ENCODE measurements at places on chromosomes 5 and 9.
A peak's percentile ranks its signal among the peaks of the same experiment; 100 is the strongest.

GRCh38 chr5:67409126-67409777 is 212.7 kb upstream of the CD180 start:
- peak; percentile 8 for DNase-seq

DNA sequence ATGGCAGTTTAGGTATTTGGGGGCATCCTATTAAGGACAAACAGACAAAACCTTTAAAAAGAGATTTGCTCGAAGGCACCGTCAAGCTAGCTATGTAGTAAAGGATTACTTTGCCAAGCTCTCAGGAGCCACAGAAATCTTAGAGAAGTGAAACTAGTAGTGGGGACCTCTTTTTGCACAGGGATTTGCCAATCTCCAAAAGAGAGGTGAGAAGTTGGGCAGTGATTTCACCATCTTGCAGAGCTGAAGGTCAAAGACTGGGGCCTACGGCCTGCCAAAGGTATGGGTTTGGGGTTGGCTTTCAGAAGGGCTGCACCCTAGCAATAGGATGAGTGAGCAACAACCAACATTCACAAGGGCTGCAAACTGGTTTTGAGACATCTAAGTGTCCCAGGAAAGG is 1.6 kb upstream of the FCN1 start:
- no peak for DNase-seq

- DNase-seq = no peak
Observed at GRCh38 chr9:109560470-109561132, 62.5 kb upstream of the PTPN3 start.

GRCh38 chr5:117010574-117010973 is 436.0 kb upstream of the SEMA6A start:
- no peak for DNase-seq

DNA sequence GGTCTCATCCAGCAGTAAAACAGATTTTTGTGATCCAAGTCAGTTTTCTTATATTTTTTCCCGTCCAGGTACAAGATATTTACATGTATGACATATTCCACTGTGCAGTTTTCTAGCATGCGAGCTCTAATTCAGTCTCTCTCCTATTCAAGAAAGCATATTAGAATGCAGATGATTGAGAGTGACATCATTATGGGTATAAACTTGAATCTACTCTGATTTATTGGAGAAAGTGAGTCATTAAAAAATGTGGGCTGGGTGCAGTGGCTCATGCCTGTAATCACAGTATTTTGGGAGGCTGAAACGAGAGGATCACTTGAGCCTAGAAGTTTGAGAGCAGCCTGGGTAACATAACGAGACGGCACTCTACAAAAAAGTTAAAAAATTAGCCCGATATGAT is 6.2 kb downstream of the FER start:
- DNase-seq = no peak

GRCh38 chr5:125326150-125326510 is 579.7 kb upstream of the ZNF608 start:
- peak; percentile 39 for DNase-seq

GRCh38 chr9:31032206-31032605 is 1352.2 kb upstream of the ACO1 start:
- no peak for DNase-seq

DNA sequence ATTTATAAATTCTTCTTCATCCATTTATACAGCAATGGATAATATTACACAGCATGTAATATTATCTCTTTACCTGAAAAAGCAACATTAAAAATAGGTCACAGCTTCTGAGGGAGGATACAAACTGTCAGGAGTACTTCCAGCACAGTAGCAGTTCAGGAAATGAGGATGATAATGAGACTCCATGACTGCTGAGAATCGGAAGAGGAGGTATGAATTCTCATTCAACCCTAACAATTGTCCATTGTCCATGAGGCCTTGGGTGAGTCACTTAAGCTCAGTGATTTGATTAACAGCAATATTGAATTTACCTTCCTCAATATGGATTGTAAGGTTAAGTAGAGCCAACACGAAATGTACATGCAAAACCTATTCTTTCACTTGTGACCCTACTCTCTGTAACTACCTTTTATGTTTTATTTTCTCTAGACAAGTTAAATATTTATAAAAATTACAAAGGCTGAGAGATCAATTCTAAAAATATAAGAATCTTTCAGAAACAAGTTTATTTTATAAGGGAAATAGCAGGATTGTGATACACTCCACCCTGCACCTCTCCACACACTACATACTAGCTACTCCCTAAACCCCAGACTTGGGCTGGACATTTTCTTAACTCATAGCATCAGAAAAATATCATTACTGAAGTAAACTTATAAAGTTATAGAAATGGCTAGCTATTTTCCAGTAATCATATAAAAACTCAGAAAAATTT is 159.1 kb upstream of the ACOT12 start:
- DNase-seq = no peak

GRCh38 chr9:1759009-1759408 is 256.1 kb upstream of the SMARCA2 start:
- DNase-seq = no peak

DNA sequence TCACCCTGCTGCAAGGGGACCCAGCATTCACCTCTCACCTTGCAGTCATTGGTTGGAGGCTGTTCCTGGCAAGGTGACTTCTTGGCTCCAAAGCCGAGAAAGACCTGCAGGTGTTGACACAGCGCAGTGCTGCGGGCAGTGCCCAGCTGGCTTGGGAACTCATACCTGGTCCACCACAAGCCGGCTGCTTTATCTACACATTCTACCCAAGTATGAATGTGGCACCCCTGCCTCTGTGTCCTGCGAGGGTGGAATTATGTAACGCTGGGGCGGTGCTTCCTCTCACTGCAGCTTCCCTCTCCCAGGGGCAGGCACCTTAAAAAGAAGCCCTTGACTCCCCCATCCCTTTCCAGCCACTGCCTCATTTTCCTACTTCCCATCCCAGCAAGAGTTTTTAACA is 2.5 kb upstream of the ZMYND19 start:
- DNase-seq = no peak

- DNase-seq = no peak
Observed at GRCh38 chr5:13692172-13692571, 252.3 kb downstream of the DNAH5 start.

GRCh38 chr9:109716631-109717030 is 63.4 kb upstream of the PALM2AKAP2 start:
- no peak for DNase-seq

DNA sequence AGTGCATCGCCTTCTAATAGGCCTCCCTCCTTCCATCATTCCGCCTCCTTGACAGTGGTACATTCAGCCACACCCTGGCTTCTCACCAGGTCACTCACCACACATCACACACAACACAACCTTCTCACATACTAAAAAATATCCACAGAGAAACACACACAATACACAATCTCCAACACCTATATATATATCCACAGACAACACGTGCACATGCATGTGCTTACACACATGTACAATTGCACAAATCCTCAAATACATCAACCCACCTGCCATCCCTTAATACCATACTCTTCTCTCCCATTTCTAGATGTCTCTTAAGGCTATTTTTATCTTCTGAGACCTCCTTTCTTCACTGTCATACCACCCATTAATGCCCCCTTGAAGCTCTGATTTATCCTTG is 57.6 kb downstream of the PPP2R2B start:
- DNase-seq = no peak

DNA sequence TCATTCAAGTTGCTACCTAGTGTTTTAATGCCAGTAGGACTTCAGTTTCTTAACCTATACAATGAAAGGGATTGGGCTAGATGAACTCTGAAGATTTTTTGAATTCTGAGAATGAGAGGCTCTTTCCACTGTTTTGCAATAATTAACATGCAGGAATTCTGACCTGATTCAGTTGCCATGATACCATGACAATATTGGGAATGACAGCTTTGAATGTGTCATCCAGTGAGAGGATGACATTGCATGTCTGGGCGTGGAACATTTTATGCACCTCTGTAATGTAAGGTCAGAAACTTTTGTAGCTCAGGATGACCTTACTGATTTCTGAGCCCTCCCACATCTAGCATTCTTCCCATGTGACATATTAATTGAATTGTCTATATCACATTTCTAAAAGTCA is 30.6 kb upstream of the SPINK5 start:
- no peak for DNase-seq

DNA sequence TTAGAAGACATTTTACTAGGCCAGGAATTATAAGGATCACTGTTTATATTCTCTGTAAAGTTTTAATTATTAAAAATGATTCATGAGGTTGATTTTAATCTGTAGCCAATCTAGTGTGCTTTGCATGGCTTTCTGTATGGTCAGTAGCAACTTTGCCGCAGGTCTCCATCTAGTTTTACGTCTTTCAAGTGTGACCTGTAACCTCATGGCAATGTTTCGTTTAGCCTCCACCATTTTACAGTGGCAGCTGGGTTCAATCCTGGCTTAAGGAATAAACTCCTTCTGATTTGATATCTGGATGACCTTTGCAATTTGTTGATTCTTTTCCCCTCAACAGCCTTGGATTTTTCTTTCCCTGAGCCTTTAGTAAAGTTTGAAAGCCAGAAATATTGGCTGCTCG is 434.5 kb upstream of the CDH9 start:
- DNase-seq = no peak

- peak; percentile 6 for DNase-seq
Observed at GRCh38 chr9:133609311-133610098, at the start of gene FAM163B. Gene FAM163B, minus strand, starts transcription at chr9:133609389. Its CDS starts 29,166 bp downstream, at chr9:133580223.

DNA sequence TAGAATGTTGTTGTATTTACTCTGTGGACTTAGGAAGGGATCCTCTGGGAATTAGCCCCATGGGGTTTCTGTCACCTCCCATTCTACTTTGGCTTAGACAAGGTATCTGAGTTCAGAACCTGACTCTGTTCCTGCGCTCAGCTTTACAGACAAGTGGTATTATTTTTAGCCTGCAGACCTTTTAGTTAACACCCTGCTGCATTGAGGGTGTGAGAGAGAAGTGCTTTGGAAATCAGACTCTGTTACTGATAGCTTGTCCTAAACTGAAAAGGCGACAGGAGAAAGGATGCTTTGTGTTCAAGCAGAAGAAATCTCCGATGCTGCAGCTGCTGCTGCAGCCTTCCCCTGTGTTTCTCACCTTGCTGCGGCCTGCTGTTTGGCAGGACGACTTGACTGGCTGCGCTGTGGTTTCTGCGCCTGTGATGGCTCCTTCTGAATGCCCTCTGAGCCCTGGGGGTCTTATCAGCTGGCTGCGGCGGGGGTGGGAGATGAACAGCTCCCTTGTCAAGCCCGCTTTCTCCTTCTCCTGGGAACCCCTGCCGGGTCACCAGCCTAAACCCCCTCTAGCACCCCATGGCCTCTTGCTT is 61.9 kb downstream of the PGM5 start:
- no peak for DNase-seq

GRCh38 chr5:84215521-84215920 is 169.2 kb downstream of the EDIL3 start:
- no peak for DNase-seq

DNA sequence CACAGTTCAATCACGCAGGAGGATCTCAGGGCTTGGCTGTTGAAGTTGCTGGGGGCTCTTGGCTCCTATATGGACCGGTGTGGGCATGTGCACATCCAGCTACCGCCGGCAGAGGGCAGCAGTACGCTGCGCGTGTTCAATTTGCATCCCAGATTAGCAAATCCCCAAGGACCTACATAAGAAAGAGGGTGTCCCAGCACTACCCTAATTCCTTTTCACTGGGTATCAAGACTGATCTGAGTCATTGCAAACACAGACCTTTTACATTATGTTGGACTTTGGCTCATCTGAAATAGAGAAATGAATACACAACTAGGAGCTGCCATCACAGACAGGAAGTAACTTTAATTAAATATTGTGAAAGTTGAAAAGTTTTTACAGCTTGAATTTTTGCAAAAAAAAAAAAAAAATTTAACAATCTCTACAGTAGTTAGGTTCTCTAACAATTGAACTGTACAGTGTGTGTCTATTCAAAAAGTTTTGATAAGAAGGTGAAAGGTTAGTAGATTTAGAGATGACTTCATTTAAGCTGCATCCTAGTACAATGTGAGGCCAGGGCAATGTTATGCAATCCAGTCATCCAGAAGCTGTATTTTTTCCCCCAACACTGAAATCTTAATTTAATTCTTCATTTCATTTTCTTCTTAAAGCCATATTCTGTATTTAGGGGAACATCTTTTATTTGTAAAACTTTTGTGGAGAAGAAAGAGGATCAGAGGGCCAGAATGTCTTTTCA is 404.0 kb downstream of the EBF1 start:
- peak; percentile 51 for DNase-seq

DNA sequence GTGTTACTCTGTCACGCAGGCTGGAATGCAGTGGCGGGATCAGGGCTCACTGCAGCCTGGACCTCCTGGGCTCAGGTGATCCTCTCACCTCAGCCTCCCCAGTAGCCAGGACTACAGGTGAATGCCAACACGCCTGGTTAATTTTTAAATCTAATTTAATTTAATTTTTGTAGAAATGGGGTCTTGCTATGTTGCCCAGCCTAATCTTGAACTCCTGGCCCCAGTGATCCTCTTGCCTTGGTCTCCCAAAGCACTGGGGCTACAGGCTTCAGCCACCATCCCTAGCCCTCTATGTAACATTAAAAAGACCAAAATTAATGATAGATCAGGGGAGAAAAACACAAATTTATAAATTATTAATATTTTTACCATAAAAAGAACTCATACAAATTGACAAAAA is 11.3 kb upstream of the UBAP2 start:
- no peak for DNase-seq

DNA sequence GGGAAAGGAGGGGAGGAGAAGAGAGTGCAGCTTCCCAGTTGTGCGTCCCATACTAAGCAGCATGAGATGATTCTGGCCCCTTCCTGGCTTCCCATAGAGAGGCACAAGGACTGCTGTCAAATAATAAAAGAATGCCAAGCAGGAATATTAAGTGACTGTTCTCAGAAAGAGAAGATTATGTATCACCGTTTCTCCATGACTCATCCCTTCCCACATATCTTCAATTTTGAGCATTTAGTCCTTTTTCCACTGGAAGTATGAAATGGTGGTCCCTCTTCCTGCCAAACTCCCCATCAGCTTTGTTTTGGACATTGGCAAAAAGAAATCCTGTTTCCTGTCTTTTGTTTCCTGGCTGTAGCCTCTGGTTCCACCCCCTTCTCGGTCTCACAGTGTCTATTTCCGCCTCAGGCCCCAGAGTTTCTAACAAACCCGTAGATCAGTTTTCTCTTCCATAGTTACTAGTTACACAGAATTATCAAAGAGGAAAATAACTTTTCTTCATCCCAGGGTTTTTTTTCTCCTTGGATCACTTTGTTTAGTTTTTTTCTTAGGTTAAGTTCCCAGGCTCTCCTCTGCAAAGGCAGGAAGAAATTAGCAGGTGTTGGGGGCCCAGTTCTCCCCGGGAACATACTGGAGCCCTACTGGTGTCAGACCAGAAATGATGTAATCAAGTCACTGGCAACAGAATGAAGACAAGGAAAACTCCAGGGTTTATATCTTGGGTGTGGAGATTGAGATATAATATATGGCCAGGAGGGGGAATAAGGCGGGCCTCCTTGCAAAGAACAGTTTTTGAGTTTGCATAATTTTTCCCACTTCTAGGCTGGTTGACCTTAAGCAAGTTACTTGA is 26.4 kb upstream of the ARHGAP26 start:
- no peak for DNase-seq

GRCh38 chr5:1315709-1316587 is 21.1 kb upstream of the TERT start:
- peak; percentile 93 for DNase-seq

- DNase-seq = no peak
Observed at GRCh38 chr5:116661419-116661818, 86.8 kb upstream of the SEMA6A start.

- peak; percentile 76 for DNase-seq
Observed at GRCh38 chr5:9411142-9411541, 134.7 kb downstream of the SEMA5A start.
